ENCODE measurements at places on chromosomes 16 and 17.

GRCh38 chr16:11079652-11080187, 135.4 kb downstream of the CLEC16A start:
- DNase-seq, result peak; percentile 85

GRCh38 chr16:4426021-4426684, 485 bp downstream of the DNAJA3 start:
- no peak for DNase-seq

- no peak for DNase-seq
These were observed 687.3 kb downstream of the CDH11 start for GRCh38 chr16:64434526-64435069.

DNA sequence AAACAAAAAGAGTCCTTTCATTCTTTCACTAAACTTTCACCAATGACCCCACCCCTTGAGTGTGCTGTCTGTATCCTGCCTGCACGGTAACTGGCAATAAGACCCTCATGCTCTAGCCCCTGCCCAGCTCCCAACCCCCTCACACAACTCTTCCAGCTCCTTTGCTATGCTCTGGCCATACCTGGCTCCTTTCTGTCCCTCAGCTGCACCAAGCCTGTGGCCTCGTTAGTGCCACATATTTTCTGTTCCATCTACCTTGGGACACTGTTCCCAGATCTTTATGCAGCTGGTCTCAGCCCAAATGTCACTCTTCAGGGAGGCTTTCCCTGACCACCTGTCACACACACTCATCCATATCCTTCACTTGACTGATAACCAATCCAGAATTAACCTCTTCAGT, 47.3 kb downstream of the C16orf82 start:
- no peak for DNase-seq

- no peak for DNase-seq
These were observed 2.6 kb downstream of the SHBG start for GRCh38 chr17:7632492-7632894.

DNA sequence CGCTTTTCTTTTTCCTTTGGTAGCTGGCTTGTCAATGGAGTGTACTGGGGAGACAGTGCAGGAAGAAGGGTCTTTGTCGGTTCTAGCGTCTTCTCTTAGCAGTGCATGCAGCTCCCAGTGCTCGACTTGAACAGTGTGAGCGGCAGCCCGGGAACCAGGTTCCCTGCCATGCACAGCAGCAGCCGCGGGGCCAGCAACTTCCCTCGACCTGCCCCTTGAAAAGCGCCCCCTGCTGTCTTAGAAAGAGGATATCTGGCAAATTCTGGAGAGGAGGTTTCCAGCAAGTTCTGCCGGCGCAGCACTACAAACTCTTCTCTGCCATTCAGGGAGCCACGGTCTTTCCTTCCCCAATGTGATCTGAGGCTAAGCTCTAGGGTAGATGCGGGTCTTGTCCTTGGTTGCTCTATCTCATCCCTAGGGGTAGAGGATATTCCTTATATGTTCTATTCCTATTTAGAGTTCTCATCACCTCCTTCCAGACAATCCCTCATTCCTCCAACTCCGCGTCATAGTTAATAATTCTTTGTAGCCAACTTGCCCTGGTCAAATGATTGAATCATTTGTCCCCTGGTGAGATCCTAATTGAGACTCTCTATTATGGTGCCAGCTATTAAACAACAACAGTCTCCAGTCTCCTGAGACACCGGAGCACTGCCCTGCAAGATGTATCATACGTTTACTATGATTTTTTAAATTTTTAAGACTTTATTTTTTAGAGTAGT, 451.3 kb downstream of the PMP22 start:
- DNase-seq, result no peak

GRCh38 chr17:46764709-46765401, 53.6 kb downstream of the WNT3 start:
- peak; percentile 71 for DNase-seq

GRCh38 chr16:15676506-15676905, 26.5 kb downstream of the NDE1 start:
- no peak for DNase-seq

DNA sequence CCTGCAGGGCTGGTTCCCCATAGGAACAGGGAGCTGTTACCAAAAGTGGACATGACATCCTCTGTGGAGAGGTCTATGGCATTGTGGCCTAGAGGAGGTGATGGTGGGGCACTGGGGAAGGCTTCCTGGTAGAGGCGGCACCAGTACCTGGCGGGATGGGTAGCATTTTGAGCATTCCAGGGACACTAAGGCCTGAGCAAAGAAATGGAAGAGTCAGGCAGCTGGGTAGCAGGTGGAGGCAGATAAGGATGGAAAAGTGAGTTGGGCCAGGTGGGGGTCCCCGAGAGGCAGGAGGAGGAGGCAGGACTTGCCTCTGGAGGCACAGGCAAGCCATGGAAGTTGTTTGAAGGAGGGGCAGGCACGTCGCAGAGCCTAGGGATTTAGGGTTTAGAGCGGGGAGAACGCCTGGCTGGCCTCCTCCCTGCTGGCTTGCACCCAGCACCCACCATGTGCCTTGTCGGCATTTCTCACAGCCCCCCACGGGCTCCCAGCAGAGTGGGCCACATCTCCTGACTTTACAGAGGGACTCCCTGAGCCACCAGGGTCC, 5.1 kb upstream of the ADCY7 start:
- no peak for DNase-seq

- DNase-seq, result no peak
These were observed 20.4 kb upstream of the SCIMP start for GRCh38 chr17:5254903-5255521.

- no peak for DNase-seq
These were observed 10.5 kb downstream of the CBFB start for GRCh38 chr16:67039260-67040020.

GRCh38 chr16:61246592-61246991, 789.6 kb downstream of the CDH8 start:
- DNase-seq, result no peak

DNA sequence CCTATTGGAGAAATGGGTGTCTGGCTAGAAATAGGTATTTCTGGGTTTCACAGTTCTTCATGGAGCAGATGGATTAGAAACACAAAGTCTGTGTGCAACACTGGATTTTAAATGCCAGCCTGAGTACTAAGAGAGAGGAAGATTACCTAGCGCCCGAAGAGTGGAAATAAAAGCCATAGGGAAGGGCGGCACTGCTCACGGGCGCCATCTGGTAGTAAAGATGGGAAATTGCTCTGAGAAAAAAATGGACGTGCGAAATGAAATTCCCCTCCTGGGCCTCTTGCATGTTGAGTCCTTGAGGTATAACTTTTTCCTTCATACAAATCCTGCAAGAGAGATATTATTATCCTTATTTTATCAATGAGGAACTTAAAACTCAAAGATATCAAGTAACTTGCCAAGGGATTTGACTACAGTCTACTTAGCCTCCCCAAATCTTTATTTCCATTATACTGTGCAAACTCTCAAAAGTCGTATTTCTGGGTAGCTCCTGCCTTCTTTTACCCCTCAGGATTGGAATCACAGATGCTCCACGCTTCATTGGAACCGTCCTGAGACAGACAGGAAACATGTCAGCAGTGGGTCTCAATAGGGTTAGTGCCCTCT, 72.8 kb downstream of the MMD start:
- peak; percentile 69 for DNase-seq

- no peak for DNase-seq
These were observed 71.2 kb downstream of the RNF213 start for GRCh38 chr17:80331820-80332219.

DNA sequence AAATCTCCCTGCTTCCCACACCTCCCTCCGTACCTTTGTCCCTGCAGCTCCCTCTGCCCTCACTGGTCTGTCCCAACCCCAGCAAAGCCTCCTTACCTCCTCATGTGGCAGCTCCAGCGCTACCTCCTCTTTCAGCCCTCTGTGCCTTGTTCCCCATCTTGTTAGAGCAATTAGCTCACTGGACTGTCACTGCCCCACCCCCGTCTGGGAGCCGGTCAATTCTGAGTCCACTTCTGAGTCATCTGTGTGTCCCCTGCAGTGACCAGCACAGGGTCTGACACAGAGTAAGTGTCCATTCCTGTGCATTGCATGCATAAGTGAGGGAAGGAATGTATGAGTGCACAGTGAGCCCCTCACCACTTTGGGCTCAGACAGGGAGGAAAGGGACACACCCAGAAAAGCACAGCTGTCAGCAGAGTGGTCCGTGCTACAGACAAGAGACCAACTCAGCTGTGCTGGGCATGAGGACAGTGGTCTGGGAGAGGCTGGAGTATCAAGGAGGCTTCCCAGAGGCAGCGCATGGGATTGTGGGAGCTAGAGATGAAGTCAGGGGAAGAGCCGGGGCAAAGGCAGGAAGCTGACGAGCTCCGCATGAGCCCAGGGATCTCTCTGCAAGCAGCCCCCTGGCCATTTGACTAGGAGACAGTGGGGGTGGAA, 45.9 kb downstream of the PITPNM3 start:
- DNase-seq, result no peak

- no peak for DNase-seq
These were observed 171.7 kb downstream of the C16orf95 start for GRCh38 chr16:87145181-87146176.

DNA sequence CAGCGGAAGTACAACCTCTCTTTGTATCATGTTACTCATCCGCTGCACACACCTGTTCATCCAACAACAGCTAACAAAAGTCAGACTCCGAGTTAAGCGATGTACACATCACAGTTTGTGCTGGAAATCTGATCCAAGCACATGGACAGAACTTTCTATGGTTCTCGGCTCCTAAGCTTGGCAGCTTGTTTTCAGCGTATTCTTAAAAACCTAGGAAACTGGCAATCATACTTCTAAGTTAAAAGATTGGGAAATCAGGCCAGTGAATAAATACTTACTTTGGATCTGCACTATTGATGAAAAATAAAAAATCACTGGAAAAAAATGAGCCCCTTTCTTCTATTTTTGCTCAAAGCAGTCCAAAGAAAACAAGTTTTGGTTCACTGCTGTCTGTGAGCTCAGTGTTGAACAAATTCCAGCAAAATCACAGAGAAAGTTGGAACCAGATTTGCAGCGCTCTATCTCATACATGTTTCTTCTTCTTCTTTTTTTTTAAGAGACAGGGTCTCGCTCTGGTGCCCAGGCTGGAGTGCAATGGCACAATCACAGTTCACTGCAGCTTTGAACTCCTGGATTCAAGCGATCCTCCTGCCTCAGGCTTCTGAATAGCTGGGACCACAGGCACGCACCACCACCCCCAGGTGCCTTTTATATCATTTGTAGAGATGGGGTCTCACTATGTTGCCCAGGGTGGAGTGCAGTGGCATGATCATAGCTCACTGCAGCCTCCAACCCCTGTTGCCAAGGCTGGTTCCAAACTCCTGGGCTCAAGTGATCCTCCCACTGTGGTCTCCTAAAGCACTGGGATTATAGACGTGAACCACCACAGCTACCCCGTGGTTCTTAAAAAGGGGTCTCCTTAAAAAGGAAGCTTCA, 71.6 kb upstream of the CREBBP start:
- DNase-seq, result peak; percentile 67

DNA sequence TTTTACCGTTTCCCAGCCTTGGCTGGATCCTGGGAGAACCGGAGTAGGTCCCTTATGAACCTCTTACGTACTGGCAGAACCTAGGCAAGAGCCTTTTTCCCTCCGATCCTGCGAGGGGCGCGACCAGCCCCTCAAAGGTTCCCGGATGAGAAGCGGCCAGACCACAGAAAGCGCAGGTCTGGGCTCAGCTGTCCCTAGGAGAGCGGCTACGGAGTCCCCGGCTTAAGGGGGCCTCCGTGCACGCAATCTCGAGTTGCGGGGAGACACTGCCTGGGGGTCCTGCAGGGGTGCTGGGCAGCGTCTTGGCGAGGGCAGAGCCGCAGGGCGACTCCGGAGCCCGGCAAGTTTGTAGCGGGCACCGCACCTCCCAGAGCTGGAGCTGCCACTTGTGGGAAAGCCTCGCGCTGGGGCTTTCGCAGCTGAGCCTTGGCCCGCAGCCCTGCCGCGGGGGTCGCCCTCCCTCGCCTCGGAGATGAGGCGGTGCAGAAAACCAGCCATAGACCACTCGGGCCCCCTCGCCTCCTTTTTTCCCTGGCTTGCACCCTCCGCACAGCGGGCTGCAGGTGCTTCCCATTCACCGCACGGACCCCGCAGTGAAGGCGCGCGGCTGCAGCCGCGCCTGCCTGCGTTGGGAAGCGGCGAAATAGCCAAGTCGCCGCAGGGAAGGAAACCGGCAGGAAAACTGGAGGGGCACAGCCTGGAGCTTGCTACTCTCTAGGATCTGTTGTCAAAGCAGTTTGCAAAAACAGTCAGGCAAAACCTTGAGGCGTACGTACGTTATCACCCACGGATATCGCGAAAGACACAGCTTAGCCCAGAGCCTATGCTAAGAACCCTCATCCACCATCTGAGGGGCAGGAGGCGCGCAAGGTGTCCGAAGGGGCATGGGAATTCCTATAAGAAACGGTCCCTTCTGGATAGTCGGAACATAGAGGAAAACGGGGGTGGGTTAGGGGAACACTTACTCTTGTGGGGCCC, 834 bp downstream of the CDH8 start:
- peak; percentile 55 for DNase-seq

DNA sequence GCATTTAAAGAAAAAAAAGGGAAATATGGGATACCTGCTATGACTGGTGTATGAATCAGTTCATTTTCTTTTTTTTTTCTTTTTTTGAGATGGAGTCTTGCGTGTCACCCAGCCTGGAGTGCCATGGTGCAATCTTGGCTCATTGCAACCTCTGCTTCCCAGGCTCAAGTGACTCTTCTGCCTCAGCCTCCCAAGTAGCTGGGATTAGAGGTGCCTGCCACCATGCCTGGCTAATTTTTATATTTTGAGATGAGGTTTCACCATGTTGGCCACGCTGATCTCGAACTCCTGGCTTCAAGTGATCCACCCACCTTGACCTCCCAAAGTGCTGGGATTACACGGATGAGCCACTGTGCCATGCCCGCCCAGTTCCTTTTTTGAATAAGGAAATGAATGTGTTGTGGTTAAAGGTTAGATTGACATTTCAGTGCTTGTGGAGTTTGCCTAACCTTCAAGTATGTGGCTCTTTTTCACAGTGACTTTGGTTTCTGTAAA, 7.7 kb downstream of the HAPSTR1 start:
- no peak for DNase-seq

- DNase-seq, result no peak
These were observed 162.3 kb downstream of the UTP18 start for GRCh38 chr17:51422634-51423033.

GRCh38 chr16:88697831-88698615, 8.2 kb downstream of the RNF166 start:
- no peak for DNase-seq

DNA sequence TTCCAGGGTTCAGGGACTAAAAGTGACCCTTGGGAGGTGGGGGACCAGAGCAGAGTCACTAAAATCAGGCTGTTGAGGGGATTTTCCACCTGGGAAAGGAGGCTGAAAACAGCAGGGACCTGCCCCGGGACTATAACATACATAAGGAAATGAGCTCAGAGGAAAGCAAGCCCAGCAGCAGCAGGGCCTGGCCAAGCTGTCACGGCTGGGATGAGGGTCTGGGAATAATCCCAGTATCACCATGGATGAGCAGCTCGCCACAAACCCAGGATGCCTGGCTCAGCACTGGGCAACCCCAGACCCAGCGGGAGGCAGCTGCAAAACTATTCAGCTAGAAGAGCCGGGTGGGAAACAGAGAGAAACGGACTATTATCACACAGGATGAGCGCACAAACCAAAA, 72.4 kb downstream of the RPH3AL start:
- no peak for DNase-seq

DNA sequence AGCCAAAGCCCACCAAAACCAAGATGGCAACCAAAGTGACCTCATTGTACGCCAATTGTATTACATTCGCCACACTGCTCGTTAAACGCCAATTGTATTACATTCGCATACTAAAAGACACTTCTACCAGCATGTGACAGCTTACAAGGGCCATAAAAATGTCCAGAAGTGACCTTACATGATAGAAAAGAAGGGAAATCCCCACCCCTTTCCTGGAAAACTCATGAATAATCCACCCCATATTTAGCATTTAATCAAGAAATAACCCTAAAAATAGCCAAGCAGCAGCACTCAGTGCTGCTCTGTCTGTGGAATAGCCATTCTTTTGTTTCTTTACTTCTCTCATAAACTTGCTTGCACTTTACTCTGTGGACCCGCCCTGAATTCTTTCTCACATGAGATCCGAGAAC, 25.7 kb downstream of the PSMD7 start:
- DNase-seq, result no peak

Data from brain (organoid and tissue), 16 donors.